ENCODE measurements at places on chromosomes 11 and 22.

DNA sequence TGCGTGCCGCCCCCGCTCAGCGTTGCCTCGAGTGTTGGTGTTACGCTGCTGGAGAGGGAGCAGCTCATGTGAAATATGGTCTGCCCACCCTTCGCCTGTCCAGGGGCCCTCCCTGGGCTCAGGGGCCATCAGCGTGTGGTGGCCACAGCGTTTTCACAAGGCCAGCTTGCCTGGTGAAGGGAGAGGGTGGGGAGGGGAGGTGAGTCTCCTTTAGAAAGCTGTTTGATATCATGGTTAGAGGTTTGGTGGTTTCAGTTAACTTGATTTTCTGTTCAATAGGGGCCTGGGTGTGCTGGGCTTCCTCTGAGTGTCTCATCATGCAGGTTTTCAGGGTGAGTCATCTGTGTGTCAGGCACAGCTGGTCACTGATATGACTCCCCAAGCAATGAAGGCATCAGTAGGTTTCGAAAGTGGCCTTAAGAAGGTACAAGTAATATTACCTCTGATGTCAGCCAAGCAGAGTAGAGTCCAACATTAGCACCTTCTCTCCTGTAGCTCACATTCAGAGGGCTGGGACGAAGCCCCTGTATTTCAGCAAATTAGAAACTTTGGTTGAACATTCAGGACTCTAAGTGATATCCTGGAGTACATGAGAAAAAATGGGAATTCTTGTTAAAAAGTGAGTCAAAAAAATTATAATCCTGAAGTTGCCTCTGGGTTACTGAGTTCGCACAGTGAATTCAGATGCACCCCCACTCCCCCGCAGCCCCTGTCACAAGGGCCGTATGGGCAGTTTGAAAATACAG is 172.5 kb downstream of the TBC1D22A start:
- no peak for DNase-seq

DNA sequence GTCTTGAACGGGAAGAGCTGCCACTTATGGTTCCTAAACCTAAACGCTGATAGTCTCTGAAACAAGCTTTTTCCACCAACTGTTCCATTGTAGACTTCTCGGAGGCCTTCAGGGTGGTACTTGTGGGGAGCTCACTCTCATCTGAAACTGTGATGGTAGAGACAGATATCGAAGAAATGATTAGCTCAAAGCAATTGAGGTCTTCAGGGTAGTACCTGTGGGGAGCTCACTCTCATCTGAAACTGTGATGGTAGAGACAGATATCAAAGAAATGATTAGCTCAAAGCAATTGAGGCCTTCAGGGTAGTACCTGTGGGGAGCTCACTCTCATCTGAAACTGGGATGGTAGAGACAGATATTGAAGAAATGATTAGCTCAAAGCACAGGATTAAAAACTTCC is 175.7 kb downstream of the SWAP70 start:
- no peak for DNase-seq

GRCh38 chr11:59555601-59556114 is 44.3 kb downstream of the OR4D9 start:
- DNase-seq: no peak

DNA sequence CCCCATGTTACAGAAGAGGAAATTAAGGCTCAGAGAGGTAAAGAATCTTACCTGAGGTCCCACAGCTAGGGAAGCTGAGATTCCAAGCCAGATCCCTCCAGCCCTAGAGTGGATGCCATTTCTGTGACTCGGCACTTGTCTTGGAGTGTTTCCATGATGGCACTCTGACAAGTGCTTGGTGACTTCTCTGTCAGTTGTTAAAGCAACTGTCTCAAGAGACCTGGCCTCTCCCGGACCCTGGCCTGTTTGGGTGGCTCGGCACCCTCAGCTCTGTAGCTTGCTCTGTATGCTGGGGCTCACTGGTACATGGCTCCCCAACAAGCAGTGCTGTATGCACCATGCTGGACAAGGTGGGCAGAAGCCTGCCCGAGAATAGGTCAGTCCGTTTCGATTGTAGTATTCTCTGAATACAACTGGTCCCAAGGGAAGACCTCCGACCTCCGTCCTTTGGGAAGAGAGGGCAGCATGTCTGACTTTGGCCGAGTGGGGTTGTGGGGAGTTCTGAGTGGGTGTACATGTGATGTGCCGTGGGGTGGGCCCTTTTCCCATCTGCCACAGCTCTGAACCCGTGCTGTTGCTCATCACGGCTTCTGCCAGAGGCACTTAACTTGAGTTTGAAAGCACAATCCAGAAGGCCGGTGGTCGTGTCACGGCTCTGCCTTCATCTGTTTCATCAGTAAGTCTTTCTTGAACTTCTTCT is 12.4 kb downstream of the ACO2 start:
- DNase-seq: no peak

DNA sequence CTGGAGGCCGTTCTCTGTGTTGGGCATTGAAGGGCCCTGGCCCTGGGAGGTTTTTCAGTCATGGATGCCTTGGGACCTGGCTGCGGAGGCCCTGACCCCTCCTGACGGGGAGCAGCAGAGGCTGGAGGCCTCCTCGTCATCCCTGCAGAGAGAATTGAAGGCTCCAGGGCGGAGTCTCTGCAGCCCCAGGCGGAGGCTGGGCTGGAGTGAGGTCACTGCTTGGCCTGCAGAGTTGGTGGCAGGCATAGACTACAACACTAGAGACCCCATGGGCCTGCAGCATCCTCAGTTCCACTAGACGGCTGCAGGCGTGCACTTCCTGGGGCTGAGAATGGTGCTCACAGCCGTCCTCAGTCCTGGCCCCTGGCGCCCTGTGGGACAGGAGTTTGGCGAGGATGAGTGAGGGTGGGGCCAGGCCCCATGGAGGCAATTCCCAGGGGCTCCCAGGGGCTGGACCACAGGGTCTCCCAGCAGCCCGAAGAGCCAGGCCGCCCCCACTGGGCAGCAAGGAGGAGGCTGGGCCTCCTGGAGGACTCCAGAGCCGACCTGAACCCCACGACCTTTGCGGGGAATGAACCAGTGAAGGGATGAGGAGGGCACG is 1194.9 kb downstream of the BRD1 start:
- no peak for DNase-seq

GRCh38 chr11:12149672-12150225 is 39.4 kb downstream of the MICAL2 start:
- no peak for DNase-seq

DNA sequence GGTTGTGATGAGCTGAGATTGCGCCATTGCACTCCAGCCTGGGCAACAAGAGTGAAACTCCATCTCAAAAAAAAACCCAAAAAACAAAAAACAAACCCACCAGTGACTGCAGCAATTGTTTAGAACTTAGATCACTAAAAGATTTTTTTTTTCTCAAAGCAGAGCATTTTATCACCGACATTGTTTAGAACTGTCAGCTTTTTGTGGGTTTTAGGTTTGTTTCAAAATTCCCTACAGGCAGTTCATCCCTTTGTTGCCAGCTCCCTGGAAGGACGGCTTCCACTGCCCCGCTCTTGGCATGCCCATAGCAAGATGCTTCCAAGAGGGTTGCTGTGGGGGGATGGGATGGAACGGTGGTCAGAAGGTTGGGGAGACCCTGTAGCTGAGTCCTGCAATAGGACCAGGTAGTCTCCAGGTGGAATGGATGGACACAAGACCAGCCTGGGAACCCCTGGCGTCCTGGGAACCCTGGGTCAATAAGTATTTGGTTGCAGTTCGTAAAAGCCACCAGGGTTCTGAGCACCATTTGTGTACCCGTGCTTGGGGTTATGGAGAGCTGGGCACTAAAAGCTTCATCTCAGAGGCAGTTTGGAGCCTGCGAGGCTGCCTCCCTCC is 46.7 kb downstream of the TSPAN18 start:
- no peak for DNase-seq

GRCh38 chr11:61601512-61601911 is 20.6 kb upstream of the SYT7 start:
- no peak for DNase-seq

- no peak for DNase-seq
Measured at GRCh38 chr22:44549701-44550100, 51.7 kb upstream of the RTL6 start.

- DNase-seq: peak; percentile 47
Measured at GRCh38 chr11:121152764-121153163, 51.7 kb downstream of the TECTA start.

DNA sequence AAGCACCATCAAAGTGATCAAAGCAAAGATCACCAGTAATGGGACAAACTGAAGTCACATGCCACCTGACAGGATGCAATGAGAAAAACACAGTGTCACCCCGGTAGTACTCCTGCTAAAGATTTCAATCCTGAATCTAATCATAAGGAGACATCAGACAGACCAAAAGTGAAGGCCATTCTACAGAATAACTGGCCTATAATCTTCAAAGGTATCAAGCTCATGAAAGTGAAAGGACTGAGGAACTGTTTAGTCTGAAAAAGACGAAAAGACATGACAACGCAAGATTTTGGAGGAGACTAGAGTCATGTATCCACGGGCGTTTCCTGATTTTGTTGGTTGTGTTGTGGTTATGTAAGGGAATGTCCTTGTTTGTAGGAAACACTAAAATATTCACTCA is 42.4 kb upstream of the TSKU start:
- no peak for DNase-seq

DNA sequence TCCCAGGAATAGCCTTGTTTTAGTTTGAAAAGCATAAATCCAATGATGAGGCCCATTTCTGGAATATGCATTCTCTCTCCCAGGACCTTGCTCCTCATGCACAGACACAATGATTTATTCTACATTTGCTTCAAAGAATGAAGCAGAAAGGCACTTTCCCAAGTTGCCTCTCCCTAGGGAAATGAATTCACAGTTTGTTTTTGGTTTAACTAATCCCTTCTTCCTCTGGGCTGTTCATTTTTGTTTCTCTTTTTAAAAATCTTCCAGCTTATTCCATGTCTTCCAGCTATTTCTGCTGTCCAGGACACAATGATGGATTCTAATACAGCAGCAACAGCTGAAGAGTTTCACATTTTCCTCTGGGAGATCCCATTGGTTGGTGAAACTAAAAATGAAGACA is 1529.2 kb upstream of the TENM4 start:
- no peak for DNase-seq

DNA sequence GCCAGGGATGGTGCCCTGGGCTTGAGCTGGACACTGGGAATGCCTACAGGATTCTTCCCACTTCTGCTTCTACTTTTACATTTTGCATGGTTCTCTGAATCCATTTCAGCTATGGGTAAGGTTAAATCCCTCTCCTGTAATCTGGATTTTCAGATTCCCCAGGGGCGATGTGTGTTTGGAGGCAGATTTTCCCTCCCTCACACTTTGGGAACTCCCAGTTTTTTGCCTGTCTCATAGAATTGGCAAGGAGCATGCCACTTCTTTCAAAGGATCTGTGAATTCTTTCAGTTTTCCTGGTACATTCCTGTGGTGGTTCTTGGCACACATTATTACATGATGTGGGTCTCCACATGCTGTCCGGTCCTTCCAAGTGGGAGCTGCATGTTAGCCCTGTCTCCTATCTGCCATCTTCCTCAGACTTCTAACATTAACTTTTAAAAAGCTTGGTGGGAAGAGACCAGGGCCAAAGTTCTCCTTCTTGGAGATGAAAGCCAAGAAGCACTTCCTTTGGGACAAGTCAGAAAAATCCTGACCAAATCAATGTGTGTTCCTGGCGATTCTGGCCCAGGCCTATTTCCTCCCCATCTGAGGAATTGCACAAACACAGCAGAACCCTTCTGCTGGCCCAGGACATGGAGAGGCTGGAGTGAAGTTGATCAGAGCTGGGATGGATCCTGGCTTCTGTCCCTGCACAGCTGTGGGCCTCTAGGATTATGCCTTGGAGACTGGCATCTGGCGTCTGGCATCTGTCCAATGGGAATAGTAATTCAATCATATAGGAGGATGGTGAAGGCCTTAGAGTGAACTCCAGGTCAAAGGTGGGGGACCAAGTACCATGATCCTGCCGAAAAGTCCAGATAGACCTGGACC is 5.4 kb upstream of the APOL2 start:
- peak; percentile 93 for DNase-seq

DNA sequence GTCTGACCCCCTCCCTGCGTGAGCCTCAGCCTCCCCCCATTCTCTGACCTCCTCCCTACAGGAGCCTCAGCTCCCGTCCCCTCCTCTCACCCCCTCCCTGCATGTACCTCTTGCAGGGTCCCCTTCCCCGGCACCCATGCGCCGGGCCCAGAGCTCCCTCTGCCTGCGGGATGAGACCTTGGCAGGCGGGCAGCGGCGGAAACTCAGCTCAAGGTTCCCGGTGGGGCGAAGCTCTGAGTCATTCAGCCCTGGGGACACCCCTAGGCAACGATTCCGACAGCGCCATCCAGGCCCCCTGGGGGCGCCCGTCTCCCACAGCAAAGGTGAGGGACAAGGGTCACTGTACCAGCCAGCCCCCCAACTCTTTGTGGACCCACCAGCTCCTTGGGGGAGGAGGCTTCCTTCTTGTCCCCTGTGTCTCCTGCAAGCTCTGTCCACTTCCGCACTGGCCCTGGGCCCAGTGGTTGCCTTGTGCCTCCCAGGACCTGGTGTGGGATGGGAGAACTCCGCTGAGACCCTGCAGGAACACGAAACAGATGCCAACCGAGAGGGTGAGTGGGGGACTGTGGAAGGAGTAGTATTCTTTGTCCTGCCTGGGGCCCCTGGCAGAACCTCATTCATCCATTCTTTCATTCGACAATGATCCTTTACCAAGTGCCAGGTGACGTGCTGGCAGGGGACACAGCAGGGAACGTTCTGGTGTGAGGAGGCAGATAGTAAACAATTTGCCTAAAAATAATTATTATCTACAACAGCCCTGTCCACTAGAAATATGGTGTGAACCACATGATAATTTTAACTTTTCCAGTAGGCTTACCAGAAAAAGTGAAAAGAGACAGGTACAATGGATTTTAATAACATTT is 3.7 kb upstream of the RPS6KA4 start:
- peak; percentile 84 for DNase-seq

DNA sequence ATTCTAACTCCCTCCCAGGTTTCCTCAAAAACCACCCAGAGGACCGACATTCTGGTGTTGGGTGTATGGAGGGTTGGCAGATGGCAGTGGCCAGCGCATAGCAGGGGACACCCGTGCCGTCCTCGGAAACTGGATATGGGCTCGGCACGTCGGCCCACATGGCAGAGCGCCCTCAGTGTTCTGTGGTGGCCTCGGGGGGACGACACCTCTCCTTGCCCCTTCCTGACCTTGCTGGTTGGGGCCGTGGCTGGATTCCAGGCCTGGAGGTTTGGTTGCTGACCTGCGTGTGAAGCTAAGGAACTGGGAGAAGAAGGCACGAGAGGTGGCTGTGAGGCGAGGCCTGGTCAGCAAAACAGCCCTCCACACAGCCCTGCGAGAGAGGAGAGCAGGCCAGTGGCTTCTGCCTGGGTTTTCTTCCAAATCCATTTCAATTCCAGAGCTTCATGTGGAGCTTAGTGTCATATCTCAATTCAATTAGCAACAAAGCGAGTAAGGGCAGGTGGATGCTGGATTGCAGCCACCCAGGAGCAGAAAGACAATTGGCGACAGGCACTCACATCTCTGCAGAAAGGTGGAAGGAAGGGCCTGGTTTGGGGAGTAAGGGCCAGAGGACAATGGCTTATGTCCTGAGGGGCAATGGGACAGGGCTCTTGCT is 478.4 kb downstream of the BRD1 start:
- DNase-seq: no peak

Data from NCI-H524 (cell line).